Left kidney (tissue), 8 donors: ENCODE measurements at places on chromosomes 3 and 15. TPM values are rescaled to one million over a fixed set of nuclear protein-coding genes. Genes with fewer than 3 reads are reported as not detected.

AP3B2 gene
- 4.8 TPM for polyA plus RNA-seq

DNAJC17 gene
- polyA plus RNA-seq: 41.1 TPM

ZNF660 gene
- 15.9 TPM for polyA plus RNA-seq

ZNF445 gene
- 31.4 TPM for polyA plus RNA-seq

CELF6 gene
- polyA plus RNA-seq: 5.1 TPM

GRCh38 chr3:179299999-179300613, 22.7 kb upstream of the ZNF639 start:
- no peak for DNase-seq

GRCh38 chr15:70248116-70249025, 150.7 kb upstream of the TLE3 start:
- peak; percentile 72 for DNase-seq

DNA sequence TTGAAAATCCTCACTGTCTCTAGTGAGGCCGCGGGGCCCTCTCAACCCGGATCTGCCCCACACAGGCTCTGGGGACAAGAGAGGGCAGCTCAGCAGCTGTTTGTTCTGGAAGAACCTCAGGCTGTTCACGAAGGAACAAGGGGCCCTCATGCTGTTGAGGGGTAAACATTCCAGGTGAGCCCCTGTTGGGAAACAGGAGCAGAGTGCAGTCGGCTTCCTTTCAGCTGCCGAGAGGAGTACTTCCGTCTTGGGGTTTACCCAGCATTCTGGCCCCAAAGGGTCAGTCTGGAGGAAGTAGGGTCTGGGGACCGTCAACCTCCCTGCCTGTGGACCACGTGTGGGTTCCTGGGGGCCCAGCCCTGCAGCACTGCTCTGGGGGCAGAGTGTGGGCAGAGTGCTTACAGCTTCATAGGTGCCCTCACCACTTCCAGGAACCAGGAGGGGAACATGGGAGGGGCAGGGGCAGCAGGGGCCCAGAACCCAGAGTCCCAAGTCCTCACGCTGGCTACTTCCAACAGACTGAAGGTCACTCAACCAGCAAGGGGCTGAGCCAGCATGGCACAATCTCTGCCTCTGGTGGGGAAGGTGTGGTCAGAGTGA, 49.2 kb upstream of the CTSH start:
- DNase-seq: no peak

- no peak for DNase-seq
Measured at GRCh38 chr3:50961386-50961785, 286.7 kb downstream of the DOCK3 start.

DNA sequence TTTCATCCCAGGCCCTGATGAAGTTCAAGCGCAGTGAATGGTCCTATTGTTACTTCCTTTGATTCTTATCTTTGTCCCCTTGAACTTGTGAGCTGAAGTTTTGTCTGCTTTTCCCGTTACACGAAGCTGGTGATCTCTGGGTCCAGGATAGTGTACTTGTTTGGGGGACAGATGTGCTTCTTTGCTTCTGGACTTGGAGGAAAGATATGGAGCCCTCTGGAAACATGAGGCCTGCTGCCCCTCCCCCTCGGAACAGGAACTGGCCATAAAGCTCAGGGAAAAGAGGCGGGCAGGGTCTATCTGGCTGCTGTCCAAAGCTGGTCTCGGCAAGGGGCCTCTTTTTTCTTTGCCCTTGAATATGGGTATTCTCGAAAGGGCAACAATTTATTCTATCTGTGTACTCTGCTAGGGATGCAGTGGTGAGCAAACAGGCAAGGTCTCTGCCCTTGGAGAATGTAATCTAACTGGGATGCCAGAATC, 47.6 kb downstream of the IDH2 start:
- no peak for DNase-seq

- no peak for DNase-seq
Measured at GRCh38 chr3:15099364-15100098, 583 bp upstream of the RBSN start.

DNA sequence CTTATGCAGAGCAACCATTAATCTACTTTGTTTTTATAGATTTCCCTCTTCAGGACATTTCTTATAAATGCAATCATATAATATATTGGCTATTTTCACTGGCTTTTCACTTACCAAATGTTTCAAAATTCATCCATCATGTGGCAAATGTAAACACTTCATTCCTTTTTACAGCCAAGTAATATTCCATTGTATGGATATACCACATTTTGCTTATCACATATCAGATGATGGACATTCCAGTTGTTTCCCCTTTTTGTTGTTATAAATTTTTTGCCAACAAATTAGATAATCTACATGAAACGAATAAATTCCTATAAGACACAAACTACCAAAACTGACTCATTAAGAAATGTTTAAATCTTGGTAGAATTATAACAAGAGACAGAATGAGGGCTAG, 79.8 kb upstream of the CSPG5 start:
- DNase-seq: no peak

GRCh38 chr3:73521734-73522336, 102.9 kb downstream of the PDZRN3 start:
- DNase-seq: no peak
